ENCODE measurements at places on chromosomes 5 and 9. TPM values are rescaled to one million over a fixed set of nuclear protein-coding genes. Genes with fewer than 3 reads are reported as not detected.

SPATA31A3 gene
- total RNA-seq = not detected

DIRAS2 gene
- total RNA-seq = not detected

IL13 gene
- total RNA-seq = 0.24 TPM

OLFM1 gene
- total RNA-seq = not detected

PPWD1 gene
- 33.9 TPM for total RNA-seq

OTP gene
- total RNA-seq = not detected

GDA gene
- total RNA-seq = not detected

SLC34A1 gene
- total RNA-seq = not detected

DAB2 gene
- total RNA-seq = not detected

PTAR1 gene
- 41.6 TPM for total RNA-seq

ABITRAM gene
- total RNA-seq = 11.2 TPM

CCDC69 gene
- total RNA-seq = 15.5 TPM

LRRC19 gene
- total RNA-seq = not detected

RALGPS1 gene
- total RNA-seq = 2.4 TPM

PAPPA gene
- total RNA-seq = not detected

SCGB3A2 gene
- not detected for total RNA-seq

KIF4B gene
- total RNA-seq = 0.05 TPM

CCDC183 gene
- total RNA-seq = 0.47 TPM

IFNA21 gene
- not detected for total RNA-seq

SNX24 gene
- total RNA-seq = 2.2 TPM

NRARP gene
- 1.8 TPM for total RNA-seq

PCDHGA6 gene
- total RNA-seq = 0.05 TPM

PCDHA9 gene
- not detected for total RNA-seq

PTGER4 gene
- total RNA-seq = 86.3 TPM

SLC4A9 gene
- total RNA-seq = 0.07 TPM

MAPKAP1 gene
- total RNA-seq = 57.4 TPM

SHISAL2B gene
- not detected for total RNA-seq

CDH6 gene
- not detected for total RNA-seq

DPYSL3 gene
- 0.05 TPM for total RNA-seq

THBS4 gene
- total RNA-seq = 0.29 TPM

CNTNAP3 gene
- not detected for total RNA-seq

TIMD4 gene
- total RNA-seq = 3.4 TPM

LIFR gene
- total RNA-seq = 0.20 TPM

CCL19 gene
- not detected for total RNA-seq

PCDHGC5 gene
- not detected for total RNA-seq

MYORG gene
- total RNA-seq = 2.0 TPM

OR1J2 gene
- total RNA-seq = not detected

YTHDC2 gene
- total RNA-seq = 28.0 TPM

ASTN2 gene
- total RNA-seq = 6.0 TPM

NTRK2 gene
- 0.05 TPM for total RNA-seq

PCDHA6 gene
- total RNA-seq = not detected

EIF4E1B gene
- total RNA-seq = not detected

EPB41L4B gene
- 0.24 TPM for total RNA-seq

IL31RA gene
- total RNA-seq = 0.32 TPM

LRRC8A gene
- total RNA-seq = 13.1 TPM

C5orf58 gene
- total RNA-seq = not detected

ELAVL2 gene
- not detected for total RNA-seq

PCDHGB5 gene
- not detected for total RNA-seq

NR2F1-AS1 gene
- not detected for total RNA-seq

COL23A1 gene
- 0.07 TPM for total RNA-seq
